ENCODE measurements at places on chromosomes 6 and 20.

DNA sequence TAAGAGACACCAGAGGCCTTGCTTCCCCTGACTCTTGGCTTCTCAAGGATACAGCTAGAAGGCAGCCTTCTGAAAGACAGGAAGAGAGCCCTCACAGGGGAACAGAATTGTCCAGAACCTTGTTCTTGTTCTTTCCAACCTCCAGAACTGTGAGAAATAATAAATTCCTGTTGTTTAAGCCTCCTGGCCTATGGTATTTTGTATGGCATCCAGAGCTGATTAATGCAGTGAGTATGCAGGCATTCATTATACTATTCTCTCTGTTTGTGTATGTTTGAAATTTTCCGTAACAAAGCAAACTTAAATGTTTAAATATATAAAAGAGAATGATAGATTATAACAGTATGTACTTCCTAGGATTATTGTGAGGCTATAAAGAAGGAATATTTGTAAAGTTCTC, 903.4 kb upstream of the FLRT3 start:
- no peak for DNase-seq

GRCh38 chr6:82589509-82590206, 226.0 kb downstream of the TPBG start:
- no peak for DNase-seq

- DNase-seq = no peak
Observed at GRCh38 chr6:47919875-47920274, 138.0 kb downstream of the OPN5 start.

GRCh38 chr6:106975738-106976064, 1.2 kb upstream of the CD24 start:
- DNase-seq = no peak

- DNase-seq = no peak
Observed at GRCh38 chr6:139051396-139052060, 23.0 kb downstream of the ABRACL start.

- no peak for DNase-seq
Observed at GRCh38 chr6:14620522-14620921, 502.9 kb downstream of the CD83 start.

All from B cell (primary cell).